ENCODE measurements at places on chromosomes 2 and 18.

DNA sequence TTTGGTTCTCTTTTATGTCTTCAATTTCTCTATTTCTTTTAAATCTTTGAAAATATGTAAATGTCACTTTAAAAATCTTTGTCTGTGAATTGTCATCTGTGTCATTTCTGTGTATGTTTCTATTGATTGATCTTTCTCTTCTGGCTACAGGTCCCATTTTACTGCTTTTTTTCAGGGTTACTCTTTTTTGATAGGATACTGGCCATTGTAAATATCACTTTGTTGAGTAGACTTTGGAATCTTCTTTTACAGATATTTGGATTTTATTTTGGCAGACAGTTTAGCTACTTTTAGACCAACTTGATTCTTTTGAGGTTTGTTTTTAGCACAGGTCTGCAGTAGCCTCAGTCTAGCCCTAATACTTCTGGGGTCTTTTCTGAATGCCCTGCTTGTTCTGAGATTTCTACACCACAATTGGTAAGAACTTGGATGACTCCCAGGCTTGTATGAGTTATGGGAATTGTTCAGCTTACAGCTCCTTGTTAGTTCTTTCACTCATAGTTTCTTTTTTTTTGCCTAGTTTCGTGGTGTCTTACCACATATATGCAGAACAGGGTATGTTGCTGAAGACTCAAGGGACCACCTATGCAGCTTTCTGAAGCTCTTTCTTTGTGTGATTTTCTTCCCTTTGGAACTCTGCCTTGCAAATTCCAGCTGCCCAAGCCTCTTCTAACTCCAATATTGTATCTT is 122.2 kb downstream of the QPCT start:
- no peak for DNase-seq

- DNase-seq = no peak
These were observed 81.4 kb upstream of the RASGRP3 start for GRCh38 chr2:33395034-33395433.

- DNase-seq = peak; percentile 54
These were observed 29.3 kb downstream of the MBP start for GRCh38 chr18:77103187-77103850.

DNA sequence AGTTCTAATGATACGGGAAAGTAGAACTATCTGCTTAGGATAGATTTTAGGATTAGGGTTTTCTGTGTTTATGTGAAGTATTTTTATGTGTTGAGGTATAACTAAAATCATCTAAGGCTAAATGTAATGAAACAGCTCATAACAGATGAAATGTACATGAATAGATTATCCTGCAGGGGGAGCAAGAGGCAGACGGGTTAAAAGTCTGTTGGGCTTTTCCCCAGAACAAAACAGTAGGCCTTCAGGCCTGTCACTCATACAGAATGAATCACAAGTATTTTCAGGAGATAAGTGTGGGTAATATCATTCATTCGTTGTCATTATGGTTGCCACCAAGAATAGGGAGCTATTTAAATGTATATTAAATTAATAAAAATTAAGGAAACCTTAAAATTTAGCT is 107.9 kb upstream of the IL1R2 start:
- no peak for DNase-seq

GRCh38 chr2:29562896-29563295 is 358.5 kb downstream of the ALK start:
- no peak for DNase-seq

DNA sequence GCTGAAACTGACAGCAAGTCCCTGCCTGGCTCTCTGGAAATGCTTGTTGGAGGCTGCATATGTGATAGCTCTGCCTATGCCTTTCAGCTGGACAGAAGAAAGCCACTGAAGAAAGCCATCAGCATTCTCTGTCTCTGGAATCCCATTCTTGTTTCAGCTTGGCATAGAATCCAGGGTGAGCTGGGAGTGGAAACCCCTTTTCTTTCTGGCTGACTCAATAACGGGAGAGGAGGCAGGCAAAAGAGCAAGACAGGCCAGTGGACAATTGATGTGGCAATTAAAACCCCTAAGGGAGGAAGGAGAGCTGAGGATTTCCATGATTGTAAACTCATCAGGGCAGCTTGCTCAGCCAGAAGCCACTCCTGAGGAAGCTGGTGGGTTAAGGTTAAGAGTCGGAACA is 208.1 kb downstream of the CLIP4 start:
- no peak for DNase-seq

DNA sequence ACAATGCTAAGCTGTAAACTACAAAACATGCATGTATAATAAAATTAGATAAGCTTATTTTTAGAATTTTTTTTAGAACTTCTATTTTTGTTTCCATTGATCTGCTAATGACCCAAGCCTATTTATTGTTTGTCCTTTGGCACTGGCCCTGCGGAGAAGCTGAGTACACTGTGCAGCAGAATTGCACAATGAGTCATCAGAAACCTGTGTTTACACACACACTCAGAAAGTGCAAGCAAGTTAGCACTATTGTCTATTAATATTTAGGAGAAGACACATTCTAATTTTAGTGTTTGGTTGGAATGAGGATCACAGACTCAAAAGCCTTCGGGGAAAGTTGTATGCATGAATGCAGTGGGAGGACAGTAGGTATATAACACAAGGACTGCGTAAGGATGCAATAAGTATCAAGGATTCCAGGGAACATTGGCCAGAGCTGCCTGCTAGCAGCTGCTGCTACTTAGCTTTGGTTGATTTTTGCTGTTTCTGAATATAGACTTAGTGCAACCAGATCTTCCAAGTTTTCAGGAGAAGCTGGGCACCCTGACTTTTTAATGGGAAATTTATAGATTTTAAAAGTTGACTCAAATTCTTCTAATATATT is 128.2 kb downstream of the KCNH7 start:
- no peak for DNase-seq

- no peak for DNase-seq
These were observed 970.4 kb downstream of the EPHA4 start for GRCh38 chr2:220601674-220602073.

- no peak for DNase-seq
These were observed 111.3 kb downstream of the PLCL1 start for GRCh38 chr2:197915548-197916265.

GRCh38 chr2:164570475-164570874 is 50.8 kb downstream of the GRB14 start:
- no peak for DNase-seq

- no peak for DNase-seq
These were observed 187.8 kb downstream of the CTNNA2 start for GRCh38 chr2:79700651-79701050.

DNA sequence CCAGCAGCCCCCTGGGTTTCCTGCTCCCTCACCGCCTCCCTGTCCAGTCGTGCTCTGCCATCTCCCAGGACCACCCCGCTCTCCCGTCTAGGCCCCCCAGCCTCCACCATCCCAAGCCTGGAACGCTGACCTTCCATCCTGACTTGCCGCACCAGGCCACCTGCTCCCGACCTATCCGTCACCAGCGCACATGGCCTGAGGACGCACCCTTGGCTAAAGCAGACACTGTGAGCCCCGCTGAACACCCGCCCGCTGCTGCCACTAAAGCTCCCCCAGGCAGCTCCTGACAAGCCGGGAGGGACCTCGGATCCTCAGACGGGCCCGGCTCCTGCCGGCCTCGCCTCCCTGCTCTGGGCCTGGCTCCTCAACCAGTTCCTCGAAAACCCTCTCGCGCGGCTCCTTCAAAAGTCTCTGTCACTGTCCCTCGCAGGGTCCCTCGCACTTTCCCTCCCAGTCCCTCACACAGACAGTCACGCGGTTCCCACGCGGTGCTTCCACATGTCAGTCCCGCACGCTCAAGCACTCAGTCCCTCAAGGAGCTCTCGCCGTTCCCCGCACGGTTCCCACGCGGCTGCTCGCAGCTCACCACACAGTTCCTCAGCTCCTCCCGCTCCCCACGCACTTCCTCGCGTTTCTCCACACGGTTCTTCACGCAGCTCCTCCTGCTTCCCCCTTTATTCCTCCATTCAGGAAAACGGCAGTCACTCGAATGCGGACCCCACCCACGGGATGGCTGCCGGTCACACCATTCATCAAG is 42.4 kb downstream of the KIF1A start:
- DNase-seq = no peak

DNA sequence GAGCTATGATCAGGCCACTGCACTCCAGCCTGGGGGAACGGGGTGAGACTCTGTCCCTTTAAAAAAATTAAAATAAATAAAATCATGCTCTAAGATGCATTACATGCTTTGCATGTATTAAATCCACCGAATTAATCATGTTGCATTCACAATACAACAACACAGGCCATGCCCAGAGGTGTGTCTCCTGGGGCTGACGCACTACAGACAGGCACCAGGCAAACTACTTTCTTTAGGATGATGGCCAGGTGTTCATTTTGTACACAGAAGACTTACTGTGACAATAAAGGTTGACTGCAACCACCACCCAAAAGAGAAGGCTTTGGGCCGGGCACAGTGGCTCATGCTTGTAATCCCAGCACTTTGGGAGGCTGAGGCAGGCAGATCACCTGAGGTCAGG is 226.8 kb upstream of the PXDN start:
- no peak for DNase-seq

- no peak for DNase-seq
These were observed 1.4 kb downstream of the LAMA1 start for GRCh38 chr18:7116001-7116730.

GRCh38 chr18:61236356-61237057 is 96.7 kb upstream of the CDH20 start:
- no peak for DNase-seq

- DNase-seq = no peak
These were observed 3.5 kb upstream of the RNU4ATAC start for GRCh38 chr2:121527009-121527682.

DNA sequence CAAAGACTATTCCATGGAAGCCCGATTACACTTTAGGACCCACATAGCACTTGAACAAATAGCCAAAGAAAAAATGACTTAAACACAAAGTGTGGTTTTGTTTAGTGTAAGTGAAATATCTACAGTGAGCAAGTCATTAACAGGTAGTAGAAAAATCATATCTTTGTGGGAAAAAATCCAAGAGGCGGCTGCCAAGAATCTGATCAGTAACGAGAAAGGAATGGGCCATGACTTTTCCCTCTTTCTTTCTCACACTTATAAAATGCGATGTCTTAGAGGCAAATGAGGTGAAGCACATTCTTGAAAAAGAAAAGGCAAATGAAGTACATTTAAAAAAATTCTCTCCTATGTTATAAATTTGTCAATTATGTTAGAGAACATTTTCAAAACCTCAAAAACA is 12.9 kb upstream of the GEMIN6 start:
- DNase-seq = no peak

- no peak for DNase-seq
These were observed 125.8 kb downstream of the C1D start for GRCh38 chr2:67936969-67937368.

DNA sequence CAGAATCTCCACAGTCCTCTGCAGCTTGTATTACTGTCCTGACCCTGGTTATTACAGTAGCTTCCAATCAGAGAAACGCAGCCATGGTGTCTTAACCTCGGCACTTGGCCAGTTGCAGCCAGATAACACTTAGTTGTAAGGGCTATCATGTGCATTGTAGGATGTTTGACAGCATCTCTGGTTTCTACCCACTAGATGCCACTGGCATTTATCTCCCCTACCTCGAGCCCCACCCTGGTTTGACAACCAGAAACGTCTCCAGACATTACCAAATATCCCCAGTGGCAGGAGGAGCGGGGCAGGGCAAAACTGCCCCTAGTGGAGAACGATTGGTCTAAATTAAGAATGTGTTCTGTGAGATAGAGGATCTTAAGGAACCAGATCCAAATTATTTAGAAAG is 13.1 kb downstream of the DSG2 start:
- no peak for DNase-seq

GRCh38 chr2:112958428-112959108 is 19.2 kb upstream of the IL36G start:
- DNase-seq = no peak

GRCh38 chr2:60883896-60884295 is 2.5 kb downstream of the REL start:
- no peak for DNase-seq

DNA sequence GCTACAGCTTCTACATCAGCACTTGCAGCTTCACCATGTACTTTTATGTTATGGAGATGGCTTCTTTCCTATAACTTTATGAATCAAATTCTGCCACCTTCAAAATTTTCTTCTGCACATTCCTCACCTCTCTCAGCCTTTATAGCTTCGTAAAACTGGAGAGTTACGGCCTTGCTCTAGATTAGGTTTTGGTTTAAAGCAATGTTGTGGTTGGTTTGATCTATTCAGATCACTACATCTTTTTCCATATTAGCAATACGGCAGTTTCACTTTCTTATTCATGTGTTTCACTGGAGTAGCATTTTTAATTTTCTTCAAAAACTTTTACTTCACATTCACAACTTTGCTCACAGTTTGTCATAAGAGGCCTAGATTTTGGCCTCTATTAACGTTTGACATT is 242.9 kb upstream of the GYPC start:
- no peak for DNase-seq

- DNase-seq = peak; percentile 91
These were observed 3.3 kb upstream of the SPRED2 start for GRCh38 chr2:65435625-65436168.

- no peak for DNase-seq
These were observed 466.0 kb downstream of the RIT2 start for GRCh38 chr18:42649331-42650035.

DNA sequence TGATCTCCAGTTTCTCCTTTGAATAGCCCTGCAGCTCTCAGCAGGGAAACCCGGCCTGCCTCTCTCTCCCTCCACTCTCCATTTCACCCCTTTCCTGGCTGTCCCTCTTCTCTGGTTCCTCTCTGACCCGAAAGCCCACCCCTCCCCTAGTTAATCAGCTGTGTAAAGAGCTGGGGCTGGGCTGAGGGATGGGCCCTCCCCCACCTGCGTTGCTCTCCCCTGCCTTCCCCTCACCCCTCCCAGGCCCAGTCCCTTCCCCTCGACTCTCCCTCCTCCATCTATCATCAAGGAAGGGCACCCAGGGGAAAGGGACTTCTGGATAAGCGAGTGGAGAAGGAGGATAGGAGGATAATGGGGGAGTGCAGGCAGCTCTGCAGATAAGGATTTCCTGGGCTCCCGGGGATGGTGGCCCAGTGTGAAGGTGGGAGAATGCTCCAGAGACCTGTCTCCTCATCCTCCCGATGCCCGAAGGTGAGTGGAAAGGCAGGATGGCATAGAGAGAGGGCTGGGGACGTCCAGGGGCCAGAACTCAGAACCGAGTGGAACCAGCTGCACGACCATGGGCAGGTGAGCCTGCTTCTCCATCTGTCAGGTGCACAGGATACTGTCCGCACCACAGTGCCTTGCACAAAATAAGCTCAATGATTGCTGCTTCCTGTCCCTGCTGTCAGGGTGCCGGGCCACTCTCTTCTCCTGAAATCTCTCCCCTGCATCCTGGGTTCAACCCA is 12.0 kb downstream of the SLC30A3 start:
- DNase-seq = no peak

DNA sequence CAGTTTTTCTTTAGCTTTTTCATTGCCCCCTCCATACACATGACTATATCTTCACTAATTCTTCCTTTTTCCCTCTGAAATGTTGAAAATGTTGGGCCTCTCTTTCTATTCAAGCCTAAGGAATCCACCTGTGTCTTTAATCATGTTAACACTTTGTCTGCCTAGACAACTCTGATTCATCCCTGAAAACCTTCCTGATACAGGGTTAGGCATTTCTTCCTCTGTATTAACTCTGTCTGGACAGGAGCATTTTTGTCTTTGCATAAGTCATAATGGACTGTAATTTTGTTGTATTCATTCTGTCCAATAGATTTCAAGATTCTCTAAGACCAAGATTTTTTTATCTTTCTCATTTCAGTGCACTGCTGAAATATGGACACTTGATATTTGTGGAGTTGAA is 297.3 kb downstream of the IKZF2 start:
- DNase-seq = no peak
